ENCODE measurements at places on chromosomes 3 and 15. TPM values are rescaled to one million over a fixed set of nuclear protein-coding genes. Genes with fewer than 3 reads are reported as not detected.
A peak's percentile ranks its signal among the peaks of the same experiment; 100 is the strongest.

GRCh38 chr15:60760646-60761504 lies 281.9 kb upstream of the ICE2 start:
- no peak for DNase-seq

DNA sequence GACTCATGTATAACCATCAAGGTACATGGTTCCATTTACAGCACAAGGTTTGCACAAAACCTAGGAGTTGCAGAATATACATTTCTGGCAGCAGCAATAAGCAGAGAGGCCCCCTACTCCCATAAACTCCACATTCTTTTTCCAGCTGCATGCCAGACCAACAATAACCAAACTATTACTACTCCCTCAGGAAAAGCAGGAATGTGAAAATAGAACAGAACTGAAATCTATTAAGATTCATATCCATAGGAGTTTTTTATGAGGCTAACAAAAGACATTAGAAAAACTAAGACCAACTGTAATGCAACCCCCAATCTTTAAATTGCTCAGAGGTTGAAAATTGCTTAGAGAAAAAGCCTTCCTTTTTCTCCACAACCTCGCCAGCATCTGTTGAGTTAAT lies 27.6 kb upstream of the TOP2B start:
- DNase-seq = no peak

GRCh38 chr3:78825858-78826215 lies 942.0 kb downstream of the ROBO1 start:
- no peak for DNase-seq

DNA sequence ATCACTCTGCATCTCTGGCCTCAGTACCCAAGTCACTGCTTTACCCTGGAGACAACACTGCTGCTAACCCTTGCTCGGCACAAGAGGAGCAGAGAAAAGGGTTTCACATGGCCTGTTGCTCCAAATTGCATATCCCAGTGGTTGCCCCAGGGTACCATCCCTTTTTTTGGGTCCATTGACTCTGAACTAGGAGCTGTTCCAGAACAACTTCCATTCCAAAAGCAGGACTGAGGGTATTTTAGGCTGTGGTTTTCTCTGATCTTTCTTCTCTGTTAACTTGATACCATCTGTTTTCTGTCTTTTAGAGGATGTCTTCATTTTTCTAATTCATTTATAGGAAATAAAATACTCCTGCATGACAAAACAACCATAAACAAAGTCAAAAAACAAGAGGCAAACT lies 17.3 kb upstream of the RYK start:
- no peak for DNase-seq

DNA sequence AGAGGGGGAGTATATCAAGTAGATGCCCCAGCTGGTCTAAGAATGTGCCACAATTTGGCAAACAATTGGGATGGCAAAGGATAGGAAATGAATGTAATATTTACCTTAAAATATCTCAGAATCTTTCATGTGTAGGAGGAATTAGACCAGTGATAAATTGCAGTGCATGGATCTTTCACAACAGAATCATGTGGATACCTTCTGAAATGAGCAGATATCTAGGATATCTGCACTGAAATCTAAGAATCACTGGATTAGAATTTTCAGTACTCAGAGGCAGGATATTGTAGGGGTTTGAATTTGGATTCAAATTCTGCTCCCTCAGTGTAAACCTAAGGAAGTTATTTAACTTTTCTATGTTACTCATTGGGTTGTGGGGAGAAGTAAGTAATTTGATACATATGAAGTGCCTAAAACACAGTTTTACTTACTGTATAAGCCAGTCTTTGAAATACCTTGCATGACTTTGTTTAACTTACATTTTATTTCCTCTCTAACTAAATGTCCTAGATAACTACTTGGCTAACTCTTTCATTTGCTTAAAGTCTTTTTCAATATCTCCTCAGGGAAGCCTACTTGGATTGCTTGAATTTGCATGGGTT lies 8.8 kb downstream of the IL1RAP start:
- DNase-seq = no peak

DNA sequence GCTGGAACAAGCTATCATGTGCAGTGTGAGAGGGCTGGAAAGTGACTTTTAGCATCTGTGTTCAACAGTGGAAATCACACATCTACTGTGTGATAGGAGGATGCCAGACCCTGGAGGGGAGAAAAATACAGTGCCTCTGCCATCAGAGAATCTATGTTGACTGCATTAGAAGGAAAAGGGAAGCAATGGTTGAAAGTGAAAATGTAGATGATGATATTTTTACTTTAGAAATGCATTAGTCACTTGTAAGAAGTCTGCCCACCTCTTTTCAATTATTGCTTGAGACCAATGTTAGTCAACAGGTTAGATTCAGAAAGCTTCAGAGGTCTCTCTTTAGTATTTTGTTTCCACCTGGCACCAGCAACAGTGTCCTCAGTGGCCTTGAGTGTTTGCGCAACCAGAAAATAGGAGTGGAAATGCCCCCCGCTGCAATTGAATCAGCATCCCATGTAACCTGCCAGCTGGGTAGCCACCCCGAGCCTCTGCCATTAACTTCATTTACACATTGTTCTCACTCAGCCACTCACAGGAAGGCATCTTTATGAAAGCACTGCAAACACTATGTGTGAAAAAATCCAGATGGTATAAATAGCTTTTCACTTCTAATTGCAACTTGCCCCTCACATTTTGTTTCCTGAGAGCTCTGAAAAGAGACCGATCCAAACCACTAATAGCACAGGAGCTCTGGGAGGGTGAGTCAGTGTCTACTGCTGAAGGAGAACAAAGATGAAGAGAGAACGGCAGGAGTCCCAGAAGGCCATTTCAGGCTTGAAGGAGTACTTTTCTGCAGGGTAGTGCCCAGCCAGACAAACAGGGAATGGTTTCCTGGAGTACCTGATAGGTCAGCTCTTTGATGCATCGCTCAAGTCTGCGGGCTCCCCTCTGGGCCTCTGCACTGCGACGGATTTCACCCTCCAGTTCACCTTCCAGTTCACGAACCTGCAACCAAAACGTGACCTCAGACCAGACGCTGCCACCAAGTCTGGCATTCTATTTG lies 92.1 kb downstream of the HHLA2 start:
- DNase-seq = no peak

GRCh38 chr3:133512416-133513089 lies 60.9 kb upstream of the CDV3 start:
- DNase-seq = no peak

GRCh38 chr3:46551615-46552014 lies 14.5 kb downstream of the LRRC2 start:
- DNase-seq = no peak

DNA sequence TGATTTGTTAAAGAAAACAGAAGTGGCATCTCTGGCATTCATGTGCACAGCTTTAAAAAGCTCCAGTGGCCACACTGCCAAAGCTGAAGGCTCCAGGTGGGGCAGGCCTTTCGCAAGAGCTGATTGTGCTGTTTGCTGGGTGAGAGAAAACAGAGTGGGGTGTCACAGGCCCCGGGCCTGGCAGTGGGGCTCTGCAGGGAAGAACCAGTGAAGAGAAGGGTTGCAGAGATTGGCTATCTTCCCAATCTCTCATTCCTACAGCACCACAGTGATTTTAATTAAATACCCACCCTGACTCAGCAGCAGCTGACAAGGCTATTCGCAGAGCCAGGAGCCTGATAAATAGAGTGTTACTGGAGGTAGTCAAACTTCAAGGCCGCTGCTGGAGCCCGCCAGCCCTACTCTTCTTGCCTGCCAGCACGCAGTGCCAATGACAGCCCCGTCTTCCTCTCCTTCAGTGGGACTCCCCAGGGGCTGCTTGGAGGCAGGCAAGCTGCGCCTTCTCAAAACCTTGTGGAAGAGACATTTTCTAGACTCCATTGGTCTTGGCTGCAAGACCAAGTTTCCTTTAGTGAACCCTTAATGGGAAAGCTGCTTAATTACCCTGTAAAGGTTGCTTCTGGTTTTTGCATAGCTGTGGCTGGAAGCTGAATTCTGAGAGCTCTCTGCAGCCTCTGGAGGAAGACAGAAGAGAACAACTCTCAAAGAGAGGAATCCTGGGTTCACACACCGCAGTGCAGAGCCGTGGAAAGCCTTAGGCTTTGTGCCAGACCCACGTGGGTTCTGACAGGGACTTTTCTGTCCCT lies 225.8 kb upstream of the SLCO3A1 start:
- no peak for DNase-seq

- DNase-seq = no peak
These were observed 320.4 kb downstream of the CTNNB1 start for GRCh38 chr3:41519746-41520145.

- no peak for DNase-seq
These were observed 39.6 kb upstream of the ITGA11 start for GRCh38 chr15:68471541-68471940.

DNA sequence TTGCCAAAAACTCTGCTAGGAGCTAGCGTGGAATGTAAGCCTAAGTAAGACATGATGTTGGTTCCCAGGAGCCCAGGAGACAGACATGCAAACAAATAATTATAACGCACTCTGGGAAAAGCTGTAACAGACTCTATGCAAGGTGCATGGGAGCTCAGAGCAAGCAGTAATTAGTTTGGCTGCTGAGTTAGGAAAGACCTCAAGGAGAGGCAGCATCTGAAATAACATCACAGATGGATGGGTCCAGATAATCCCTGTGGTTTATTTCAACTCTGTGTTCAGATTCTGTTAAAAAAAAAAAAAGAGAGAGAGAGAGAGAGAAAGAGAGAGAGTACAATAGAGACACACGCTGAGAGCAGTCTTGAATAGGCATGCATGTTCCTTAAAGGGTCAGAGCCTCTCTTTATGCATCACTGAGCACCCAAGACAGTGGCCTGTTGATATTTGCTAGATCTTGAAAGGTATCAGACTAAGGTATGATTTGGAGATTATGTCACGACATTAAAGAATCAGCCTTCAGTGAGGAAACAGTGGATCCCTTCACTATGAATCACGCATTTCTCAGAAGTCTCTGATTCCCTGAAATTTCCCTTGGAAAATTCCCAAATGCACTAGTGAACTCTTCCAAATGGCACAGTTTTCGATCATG lies 124.4 kb upstream of the LIPC start:
- DNase-seq = no peak

- no peak for DNase-seq
These were observed 52.2 kb upstream of the FXR1 start for GRCh38 chr3:180860180-180860858.

GRCh38 chr15:46293550-46293949 lies 658.7 kb downstream of the SQOR start:
- no peak for DNase-seq

DNA sequence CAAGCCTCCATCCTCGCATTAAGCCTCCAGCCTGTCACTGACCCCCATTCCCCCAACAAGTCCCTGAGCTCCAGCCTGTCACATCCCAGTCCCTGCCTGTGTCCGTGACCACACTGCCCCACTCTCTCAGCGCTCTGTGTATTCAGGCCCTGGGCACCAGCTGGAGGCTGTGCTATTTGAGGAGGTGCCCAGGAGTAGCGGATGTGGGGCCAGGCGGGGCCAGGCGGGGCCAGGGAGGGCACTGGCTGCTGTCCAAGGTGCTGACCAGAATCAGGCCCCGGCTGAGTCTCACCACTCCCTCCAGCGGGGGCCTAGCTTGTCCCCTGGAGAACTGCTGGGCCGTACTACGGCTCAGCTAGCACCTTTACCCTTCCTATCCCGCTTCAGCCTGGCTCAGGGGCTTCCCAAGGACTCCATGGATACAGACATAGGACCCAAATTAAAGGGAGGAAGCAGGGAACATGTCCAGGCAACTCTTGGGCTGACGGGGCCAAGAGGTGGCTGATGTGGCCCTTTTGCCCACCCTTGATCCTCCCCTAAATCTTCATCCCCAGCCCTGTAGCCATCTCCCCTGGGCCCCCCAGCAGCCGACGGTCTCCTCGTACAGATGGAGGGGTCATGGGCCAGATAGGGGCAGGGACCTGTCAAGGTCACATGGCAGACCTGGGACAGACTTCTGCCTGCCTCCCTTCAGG lies 1.1 kb downstream of the HHATL start:
- peak; percentile 81 for DNase-seq

DNA sequence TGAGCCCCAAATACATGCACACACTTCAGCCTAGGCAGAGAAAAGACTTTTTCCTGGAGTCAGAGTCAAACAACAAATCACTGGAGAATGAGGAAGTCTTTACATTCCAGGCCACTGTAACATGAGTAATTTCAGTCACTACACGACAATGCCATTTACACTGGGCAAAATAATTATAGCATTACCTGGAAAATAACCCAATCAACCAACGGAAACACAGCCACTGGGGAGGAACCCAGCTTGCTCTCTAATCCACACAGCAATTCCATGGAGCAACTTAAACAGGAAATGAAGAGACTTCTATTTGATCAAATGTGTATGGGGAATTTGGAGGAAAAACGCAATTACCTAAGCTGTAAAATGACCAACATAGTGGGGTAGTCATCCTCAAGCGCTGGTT lies 15.2 kb downstream of the FSTL1 start:
- DNase-seq = no peak

DNA sequence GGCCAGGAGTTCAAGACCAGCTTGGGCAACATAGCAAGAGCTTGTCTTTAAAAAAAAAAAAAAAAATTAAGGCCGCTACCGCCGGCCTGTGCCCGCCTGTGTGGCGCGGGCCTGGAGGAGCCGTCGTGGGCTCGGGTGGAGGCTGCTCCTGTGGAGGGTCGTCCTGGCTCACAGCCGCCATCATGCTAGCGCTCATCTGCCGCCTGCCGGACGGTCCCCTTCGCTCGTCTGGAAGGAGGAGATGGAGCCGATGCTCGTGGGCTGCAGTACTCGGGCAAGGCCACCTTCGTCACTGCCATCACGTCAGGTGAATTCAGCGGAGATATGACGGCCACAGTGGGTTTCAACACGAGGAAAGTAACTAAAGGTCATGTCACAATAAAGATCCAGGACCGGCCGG lies 37.4 kb downstream of the TFRC start:
- DNase-seq = no peak

GRCh38 chr3:123258359-123258758 lies 56.6 kb downstream of the SEC22A start:
- DNase-seq = no peak

GRCh38 chr15:79130535-79131130 lies 40.1 kb upstream of the RASGRF1 start:
- DNase-seq = no peak

- DNase-seq = no peak
These were observed 69.5 kb downstream of the CADPS start for GRCh38 chr3:62805580-62806277.

DNA sequence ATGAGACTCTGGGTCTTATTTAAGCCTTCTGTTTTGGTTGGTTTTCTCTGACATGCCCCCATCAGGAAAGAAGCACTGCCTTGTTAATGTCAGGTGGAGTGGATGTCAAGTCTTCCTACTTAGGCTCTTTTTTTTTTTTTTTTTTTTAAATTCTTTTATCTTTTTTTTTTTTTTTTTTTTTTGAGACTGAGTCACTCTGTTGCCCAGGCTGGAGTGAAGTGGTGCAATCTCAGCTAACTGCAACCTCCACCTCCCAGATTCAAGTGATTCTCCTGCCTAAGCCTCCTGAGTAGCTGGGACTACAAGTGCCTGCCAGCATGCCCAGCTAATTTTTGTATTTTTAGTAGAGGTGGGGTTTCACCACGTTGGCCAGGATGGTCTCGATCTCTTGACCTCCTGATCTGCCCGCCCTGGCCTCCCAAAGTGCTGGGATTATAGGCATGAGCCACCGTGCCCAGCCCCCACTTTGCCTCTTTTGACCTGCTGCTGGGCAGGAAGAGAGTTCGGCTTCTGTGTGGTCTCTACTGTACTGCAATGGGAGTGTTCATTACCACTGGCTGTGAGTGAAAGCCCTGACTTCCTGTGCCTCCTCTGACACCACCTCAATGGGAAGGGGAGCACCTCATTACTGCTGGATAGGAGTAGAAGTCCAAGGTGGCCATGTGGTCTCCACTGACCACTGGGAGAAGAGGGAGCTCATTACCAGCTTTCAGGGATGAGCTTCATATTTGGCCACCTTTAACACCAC lies 10.9 kb downstream of the CTDSPL start:
- no peak for DNase-seq

Gene STIMATE
- 29.9 TPM for total RNA-seq

Gene KNG1
- total RNA-seq = not detected

Gene INSYN1
- not detected for total RNA-seq

Gene TMCO5A
- total RNA-seq = not detected

Gene LRRIQ4
- 0.16 TPM for total RNA-seq
